ENCODE measurements at places on chromosomes 6 and 20.
A peak's percentile ranks its signal among the peaks of the same experiment; 100 is the strongest.

GRCh38 chr20:44706301-44707017, 8.7 kb upstream of the CCN5 start:
- no peak for DNase-seq

DNA sequence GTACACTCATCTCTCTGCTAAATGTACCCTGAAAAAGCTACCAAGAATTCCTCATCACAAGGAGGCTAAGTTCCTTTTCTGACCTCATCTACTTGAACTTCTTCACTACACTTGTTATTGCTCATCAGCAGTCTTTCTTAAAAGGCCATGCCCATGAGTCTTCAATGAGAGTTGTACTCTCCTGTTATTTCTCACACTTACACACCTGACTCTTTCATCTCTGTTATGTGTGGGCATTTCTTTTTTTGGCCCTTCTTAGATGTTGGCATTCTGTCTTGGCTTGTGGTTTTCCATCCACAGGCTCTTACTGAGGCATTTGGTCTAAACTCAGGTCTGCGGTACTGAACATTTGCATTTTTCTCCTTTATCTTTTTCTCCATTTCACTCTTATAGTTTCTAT, 10.7 kb upstream of the SLC17A1 start:
- no peak for DNase-seq

DNA sequence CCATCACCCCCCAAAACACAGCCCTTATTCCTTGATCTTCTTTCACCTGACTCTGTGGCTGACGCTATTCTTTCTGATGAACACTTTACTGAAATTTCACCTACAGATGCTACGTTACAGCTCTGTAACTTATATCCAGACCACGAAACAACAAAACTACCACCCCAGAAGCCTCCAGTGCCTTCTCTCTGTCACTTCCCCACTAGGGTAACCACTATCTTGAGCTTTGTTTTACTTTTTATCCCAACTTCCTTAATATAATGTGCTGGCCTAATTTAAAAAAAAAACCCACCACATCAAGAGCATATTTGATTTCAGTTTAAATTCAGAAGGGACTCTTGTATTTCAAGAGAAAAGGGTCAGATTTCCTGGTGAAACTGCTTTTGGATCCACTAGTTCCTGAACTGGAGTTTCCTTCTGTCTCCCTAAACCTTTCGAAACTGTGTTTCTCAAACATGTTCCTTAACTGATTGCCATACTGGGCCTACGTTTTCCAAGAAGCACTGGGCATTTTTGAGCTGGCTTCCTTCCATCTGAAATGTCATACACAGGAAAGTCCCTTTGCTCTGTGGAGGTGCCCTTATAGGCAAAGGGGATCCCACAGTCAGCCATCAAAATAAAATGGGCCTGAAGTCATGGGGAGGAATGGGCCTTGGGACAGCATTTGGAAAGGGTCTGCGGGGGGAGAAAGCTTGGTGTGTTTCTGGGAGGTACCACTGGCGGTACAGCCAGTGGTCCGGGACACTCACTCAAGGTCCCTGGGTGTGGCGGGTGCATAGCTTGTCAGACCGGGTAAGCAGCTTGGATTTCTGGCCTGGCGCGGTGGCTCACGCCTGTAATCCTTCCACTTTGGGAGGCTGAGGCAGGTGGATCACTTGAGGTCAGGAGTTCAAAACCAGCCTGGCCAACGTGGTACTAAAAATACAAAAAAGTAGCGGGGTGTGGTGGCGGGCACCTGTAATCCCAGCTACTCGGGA, 25.8 kb upstream of the RTF2 start:
- no peak for DNase-seq

- DNase-seq: no peak
These were observed 529.0 kb downstream of the TBC1D32 start for GRCh38 chr6:120805276-120805675.

DNA sequence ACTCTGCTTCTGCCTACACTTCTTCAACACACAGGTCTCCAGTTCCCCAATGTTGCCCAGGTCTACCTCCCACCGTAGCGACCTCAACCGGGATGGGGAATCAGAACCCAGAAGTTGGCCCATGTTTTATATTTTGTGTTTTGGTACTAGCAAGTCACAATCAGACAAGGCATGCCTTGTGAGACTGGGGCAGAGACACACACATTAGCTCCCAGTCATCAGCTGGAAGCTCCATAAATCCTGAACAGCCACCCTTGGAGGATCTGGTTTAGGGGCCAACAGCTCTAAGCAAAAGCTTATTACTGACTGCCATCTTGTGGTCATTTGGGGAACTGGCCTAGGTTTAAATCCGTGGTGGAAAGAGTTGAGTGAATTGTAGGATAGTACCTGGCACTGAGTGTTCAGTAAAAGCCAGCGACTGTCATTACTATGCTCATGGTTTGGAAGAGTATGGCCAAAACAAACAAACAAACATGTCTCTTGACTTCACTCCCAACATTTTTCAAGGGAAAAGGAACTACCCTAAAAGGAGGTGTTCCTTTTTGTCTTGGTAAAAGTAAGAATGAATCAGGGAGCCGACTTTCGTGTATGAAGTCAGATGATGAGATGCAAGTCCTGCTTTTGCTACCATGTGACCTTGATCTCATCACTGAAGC, 40.5 kb downstream of the PIM1 start:
- DNase-seq: peak; percentile 73

GRCh38 chr6:118650582-118651281, 659 bp downstream of the CEP85L start:
- DNase-seq: peak; percentile 75

GRCh38 chr6:64249115-64249514, 613.5 kb downstream of the PHF3 start:
- no peak for DNase-seq

- no peak for DNase-seq
These were observed 391.7 kb upstream of the SPTLC3 start for GRCh38 chr20:12617076-12617475.

GRCh38 chr6:43517505-43518357, 842 bp downstream of the POLR1C start:
- DNase-seq: no peak

DNA sequence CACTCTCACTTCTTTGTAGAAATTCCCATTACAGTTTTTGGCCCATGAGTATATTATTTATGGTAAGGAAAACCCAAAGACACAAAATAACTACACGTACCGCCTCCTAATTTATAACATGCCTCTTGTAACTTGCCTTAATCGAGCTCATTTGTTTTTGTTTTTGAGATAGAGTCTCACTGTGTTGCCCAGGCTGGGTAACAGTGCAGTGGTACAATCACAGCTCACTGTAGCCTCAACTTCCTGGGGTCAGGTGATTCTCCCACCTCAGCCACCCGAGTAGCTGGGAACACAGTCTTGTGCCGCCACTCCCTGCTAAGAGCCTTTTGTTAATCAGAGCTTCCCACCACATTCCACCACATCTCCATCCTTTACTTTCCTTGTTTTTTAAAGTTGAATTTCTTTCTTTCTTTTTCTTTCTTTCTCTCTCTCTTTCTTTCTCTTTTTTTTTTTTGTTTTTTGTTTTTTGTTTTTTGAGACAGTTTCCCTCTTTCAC, 15.5 kb downstream of the ASIP start:
- DNase-seq: no peak

GRCh38 chr20:23386304-23387117, 24.5 kb downstream of the GZF1 start:
- DNase-seq: no peak

GRCh38 chr6:100479179-100480035, 14.7 kb upstream of the SIM1 start:
- peak; percentile 82 for DNase-seq

GRCh38 chr6:44661221-44662008, 273.9 kb downstream of the CDC5L start:
- no peak for DNase-seq

DNA sequence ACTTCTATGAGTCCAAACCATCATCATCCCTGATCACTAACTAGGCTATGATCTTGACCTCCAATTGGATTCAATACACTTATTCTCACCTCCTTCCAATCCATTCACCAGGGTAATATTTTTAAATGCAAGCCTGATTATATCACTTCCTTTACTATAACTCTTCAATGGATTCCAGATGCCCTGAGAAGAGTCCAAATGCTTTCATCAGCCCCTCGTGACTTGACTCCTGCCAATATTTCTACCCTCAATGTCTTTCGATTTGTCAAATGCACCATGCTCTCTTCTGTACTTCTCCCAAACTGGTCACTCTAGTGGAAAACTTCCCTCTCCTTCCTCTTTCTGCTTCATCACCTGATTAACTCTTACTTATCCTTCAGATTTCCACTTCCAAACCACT, 70.8 kb downstream of the CD164 start:
- DNase-seq: no peak

All from NCI-H774 (cell line).